ENCODE measurements at places on chromosomes 4 and X. TPM values are rescaled to one million over a fixed set of nuclear protein-coding genes. Genes with fewer than 3 reads are reported as not detected.
A peak's percentile ranks its signal among the peaks of the same experiment; 100 is the strongest.

DNA sequence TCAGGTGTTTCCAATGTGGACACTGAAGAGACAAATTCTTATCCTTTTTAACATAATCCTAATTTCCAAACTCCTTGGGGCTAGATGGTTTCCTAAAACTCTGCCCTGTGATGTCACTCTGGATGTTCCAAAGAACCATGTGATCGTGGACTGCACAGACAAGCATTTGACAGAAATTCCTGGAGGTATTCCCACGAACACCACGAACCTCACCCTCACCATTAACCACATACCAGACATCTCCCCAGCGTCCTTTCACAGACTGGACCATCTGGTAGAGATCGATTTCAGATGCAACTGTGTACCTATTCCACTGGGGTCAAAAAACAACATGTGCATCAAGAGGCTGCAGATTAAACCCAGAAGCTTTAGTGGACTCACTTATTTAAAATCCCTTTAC, 18.6 kb downstream of the TLR7 start:
- no peak for DNase-seq

- DNase-seq: peak; percentile 1
Observed at GRCh38 chr4:8323947-8324555, 54.5 kb downstream of the HTRA3 start.

- DNase-seq: no peak
Observed at GRCh38 chrX:77740376-77740905, 45.6 kb downstream of the ATRX start.

- no peak for DNase-seq
Observed at GRCh38 chr4:119010909-119011606, 122.4 kb downstream of the SYNPO2 start.

DNA sequence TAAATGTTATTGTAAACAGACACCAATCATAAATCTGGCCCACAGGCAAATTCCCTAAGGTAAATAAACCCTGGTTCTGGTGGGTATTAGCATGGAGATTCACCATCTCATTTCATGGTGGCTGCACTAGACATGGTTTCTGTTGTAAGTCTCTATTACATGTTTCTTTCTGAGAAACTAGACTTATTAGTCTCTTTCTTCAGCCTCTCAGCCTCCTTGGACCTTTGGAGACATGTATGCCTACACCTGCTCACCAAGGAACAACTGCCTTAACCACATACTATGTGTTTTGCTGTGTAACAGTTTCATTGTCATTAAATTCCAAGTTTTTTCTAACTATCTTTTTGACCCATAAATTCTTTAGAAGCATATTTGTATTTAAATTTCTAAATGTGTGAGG, 13.1 kb downstream of the DDIT4L start:
- DNase-seq: no peak

FDCSP gene
- not detected for total RNA-seq

Data from stomach (tissue), 19 donors.